ENCODE measurements at places on chromosomes 16 and 17. TPM values are rescaled to one million over a fixed set of nuclear protein-coding genes. Genes with fewer than 3 reads are reported as not detected.

The ADGRG3 gene
- 1.1 TPM for total RNA-seq

The MTMR4 gene
- total RNA-seq, result 17.4 TPM

The SPG7 gene
- 99.5 TPM for total RNA-seq

DNA sequence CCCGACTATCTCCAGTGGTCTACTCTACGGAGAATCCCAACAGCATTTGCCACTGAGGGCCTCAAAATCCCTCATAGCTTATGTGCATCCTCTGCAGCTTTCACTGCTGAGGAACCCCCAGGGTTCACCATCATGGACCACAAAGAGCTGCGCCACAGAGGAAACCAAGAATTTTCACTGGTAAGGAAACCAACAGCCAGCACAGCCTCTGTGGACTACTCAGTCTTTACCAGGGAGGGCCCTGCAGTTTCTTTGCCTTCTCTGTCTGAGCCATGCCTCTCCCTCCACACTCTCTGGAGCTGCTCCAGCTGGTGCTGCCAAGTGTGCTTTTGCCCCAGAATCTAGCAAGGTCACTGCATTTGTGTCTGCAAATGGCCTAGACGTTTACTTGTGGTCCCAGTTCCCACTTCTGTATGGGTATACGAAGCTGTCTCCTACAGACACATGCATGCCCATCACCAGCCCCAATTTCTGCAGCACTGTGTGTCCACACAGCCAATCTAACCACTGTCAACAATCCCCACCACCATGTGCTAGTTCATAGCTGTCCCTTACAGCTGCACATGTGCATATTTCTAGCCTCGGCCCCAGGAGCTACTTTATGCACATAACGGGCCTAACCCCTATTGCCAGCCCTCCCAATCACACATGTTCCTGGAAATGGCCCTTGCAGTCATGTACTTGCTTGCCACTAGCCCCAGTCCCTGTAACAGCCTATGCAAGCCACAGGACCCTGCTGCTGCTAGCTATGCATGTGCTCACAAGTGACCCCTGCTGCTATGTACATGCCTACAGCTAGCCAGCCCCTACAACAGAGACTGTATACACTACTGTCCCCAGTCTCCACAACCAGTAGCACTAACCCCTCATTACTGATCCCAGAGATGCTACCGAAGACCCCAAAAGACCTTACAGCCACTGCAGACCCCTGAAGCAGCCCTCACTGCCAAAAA lies 1437.4 kb downstream of the CDH11 start:
- no peak for DNase-seq

DNA sequence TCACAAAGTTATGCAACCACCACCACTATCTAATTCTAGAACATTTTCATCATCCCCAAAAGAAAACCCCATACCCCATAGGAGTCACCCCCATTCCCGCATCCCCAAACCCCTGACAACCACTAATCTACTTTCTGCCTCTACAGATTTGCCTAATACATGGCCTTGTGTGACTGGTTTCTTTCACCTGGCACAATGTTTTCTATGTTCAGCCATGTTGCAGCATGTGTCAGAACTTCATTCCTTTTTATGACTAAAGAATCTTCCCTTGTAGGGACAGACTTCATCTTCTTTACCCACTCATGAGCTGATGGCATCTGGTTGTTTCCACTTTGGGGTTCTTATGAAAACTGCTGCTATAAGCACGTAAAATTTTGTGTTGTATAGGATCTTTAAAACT lies 34.6 kb downstream of the CYTH1 start:
- DNase-seq, result no peak

- no peak for DNase-seq
Measured at GRCh38 chr17:27408891-27409290, 47.4 kb upstream of the KSR1 start.

DNA sequence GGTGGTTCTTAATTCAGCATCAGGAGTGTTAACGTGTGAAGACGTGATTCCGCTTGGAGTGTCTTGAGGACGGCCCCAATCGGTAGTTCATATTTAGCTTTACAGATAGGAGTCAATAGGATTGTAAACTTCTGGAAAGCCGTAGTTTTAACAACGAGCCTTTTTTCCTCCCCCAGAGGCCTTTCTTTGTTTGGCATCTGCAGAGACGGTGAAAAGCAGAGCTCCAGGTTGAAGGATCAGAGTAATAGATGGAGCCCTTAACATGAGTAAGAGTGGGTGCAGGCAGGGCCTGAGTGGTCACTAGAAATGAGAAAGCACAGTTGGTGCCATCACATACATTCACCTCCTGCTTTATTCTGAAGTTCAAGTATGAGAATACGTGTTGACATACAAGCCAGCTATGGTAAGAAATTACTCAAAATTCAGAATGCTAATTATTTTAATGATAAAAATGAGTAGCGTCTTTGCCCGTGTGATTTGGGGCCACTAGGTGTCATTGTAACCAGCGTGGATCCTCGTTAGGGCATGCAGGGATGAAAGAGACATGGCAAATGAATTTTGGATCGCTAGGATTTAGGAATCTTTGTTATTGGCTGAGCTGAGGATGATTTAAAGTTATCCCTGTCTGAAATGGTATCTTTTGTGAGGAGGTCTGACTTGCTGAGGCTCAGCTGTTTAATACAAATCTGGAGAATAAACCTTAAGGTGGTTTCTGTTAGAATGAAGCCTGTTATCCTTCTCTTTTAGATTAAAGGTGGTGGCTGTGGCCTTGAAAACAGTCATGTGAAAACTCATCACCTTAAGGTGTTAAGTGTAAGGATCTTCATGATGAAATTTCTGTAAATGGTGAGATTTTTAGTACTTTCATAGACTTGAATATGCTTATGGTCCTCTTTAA lies 18.6 kb downstream of the PRCD start:
- DNase-seq, result no peak

DNA sequence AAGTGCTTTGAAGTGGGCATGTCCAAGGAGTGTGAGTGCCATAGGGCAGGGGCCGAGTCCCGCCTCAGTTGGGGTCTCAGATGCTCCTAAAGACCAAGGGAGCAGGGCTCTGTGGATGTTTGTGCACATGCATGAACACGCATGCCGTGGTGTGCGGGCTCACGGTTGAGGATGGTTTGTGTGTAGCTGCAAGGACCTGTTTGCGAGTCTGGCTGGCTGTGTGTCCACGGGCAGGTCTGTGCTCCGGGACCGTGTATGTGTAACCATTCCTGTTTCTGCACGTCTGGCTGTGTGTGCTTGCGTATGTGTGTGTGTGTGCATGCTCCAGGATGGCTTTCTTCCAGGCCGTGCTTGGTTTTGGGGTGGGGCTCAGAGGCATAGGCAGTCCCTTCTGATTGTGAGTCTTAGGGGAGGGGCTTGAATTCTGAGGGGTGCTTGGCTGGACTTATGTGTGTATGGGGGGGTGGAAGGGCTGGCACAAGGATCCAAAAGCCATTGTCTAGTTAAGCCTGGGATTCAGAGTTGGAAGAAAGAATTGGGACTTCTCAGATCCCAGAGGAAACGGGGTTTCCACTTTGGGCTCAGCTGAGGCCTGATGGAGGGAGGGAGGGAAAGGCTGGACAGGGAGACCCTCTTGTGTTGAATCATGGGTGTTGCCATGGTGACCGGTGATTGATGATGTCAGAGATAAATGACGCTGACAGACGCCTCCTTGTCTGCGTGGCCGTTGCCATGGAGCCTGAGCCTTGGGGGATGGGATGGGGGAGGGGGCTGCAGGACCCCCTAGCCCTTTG lies 14.4 kb downstream of the GJD3 start:
- no peak for DNase-seq

DNA sequence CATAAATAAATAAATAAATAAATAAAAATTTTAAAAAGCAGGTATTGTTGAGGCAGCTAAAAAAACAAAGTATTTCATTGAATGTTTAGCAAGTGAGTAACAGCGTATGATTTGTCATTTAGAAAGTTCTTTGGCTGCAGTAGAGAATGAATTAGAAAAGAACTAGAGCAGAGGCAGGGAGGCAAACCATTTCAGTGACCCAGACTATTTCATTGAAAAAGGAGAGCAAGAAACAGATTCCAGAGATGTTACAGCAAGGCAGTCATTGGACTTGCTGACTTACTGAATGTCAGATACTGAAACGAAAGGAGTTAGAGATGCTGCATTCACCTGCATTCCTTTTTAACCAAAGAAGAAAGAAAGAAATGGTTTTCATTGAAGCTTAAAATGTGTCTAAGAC lies 105.5 kb upstream of the HLF start:
- no peak for DNase-seq

GRCh38 chr16:50036426-50036825 lies 11.4 kb downstream of the CNEP1R1 start:
- DNase-seq, result no peak

Data from left cardiac atrium (tissue), 4 donors.